ENCODE measurements at places on chromosomes 13 and 19.
A peak's percentile ranks its signal among the peaks of the same experiment; 100 is the strongest.

DNA sequence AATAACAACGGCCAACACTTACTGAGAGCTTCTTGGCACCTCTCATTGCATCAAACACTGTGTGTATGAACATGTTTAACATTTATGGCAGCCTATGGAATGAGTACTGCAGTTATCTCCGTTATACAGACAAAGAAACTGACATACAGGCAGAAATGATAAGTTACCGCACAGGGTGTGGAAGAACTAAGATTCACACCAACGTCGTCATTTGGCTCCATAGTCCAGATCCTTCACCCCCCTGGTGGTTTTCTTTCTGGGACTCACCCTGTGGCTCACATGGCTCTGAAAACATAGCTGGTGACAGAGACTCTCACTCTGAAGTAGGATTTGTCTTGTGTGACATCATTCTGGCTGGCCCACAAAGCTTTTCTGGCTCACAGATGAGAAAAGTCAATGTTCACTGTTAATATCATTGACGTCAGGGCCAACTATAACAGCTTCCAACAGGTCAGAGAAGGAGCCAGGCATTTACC, 230.1 kb downstream of the DLEU7 start:
- DNase-seq: no peak

DNA sequence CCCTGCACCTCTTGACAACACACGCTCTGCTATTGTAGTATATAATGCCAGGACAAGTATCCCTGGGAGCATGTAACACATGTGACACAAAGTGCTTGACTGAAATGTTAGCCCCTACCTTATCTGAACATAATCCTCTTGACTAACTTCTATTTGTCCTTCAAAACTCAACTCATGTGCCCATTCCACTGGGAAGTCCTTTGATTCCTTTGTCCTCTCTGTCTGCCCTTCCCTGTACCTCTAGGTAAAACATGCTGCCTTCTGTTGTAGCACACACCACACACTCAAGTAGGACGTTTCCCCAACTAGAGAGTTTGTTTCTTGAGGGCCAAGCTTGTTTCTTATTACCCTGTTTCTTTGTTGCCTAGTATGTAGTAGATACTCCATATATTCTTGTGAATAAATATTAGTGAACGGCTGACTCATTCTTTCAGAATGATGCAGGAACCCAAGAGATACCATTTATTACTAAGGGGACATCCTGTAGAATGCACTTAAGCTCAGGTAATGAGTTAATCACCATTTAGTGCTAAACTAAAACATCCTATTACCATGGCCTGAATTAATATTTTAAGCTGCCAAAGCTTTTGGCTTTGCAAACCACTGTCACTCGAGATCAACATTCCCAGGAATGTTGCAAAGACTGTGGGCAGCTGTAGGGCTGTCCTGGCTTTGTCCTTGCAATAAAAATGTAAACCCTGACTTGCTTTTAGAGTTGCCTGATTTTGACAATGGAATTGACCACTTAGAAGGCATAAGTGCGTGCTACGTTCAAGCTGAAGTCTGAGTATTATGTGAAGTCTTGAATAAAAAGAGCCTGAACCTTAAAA, 313.4 kb downstream of the COG6 start:
- no peak for DNase-seq

GRCh38 chr13:48532256-48532505, 699 bp downstream of the RCBTB2 start:
- DNase-seq: no peak

DNA sequence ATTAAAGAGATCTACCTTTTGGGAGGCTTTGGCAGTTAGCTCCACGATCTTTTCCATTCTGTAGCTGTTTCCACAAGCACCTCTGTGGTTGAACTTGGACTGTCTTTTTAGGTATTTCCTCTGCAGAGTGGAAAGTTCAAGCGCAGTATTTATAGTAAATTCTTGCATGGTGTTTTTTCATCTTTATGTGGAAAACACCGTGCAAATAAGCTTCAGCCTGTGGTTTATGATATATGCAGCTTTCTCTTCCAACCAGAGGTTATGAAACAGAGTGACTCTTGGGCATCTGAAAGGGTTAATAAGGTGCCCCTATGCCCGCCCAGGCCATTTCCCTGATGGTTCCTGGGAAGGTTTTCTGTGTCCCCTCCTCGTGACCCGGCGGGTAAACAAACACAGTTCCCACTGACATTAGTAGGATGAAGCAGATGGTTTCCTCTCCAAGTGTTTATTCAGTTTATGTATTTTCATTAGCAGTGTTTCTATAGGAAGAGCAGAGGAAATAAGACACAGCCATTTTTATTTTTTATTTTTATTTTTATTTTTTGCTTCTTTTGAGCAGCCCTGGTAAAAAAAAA, 39.7 kb upstream of the RNF113B start:
- DNase-seq: peak; percentile 5

- DNase-seq: peak; percentile 10
Observed at GRCh38 chr19:38975214-38975860, at the start of gene FBXO17. Gene FBXO17 (minus strand): TSS chr19:38975742. CDS start chr19:38950319, 25,423 bp downstream.

DNA sequence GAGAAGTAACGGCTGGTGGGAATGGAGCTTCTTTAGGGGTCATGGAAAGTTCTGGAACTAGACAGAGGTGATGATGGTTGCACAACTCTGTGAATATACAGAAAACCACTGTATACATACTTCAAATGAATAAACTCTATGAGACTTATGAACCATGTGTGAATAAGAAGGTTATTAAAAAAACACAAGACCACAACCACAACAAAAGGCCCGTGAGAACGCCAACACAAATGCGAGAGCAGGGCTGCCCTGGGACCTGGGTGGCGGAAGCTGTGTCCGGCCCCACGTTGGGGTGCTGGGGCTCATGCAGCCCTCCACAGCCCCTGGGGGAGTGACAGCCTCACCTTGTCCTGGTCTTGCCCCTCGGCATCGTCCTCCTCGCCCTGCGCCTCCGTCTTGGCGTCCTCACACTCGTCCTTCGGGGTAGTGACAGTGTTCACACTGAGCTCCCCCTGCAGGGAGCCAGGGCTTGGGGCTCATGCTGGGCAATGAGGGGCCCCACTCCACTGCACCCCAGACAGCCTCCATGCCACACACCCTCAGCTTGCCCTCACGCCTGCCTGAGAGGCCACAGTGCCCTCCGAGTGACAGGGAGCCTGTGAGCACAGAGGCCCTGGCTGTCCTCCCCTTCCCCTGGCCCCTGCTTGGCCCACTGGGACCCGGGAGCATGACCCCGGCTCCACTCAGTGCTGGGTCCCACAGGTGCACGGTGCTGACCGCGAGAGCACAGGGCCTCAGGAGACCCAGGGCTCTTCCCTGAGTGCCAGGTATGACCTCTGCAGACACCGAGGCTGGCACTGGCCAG, 16.0 kb downstream of the IZUMO4 start:
- DNase-seq: no peak

DNA sequence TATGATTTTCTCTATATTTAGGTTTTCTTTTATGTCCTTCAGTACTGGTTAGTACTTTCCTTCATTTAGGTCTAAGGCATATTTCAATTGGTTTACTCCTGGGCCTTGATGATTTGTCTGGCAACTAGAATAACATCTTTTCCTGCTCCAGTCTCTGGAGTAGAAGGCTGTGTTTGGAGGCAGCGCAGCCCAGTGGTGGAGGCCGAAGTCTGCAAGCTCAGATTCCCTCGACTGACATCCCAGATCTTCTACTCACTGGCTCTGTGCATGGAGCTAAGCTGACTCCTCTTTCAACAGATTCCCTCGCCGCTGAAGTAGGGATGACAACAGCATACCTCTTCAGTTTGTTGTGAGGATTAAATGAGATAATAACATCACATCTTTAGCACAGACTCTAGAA, 141.0 kb downstream of the RAP2A start:
- DNase-seq: peak; percentile 42

GRCh38 chr19:47433121-47433520, 13.8 kb upstream of the MEIS3 start:
- DNase-seq: no peak

DNA sequence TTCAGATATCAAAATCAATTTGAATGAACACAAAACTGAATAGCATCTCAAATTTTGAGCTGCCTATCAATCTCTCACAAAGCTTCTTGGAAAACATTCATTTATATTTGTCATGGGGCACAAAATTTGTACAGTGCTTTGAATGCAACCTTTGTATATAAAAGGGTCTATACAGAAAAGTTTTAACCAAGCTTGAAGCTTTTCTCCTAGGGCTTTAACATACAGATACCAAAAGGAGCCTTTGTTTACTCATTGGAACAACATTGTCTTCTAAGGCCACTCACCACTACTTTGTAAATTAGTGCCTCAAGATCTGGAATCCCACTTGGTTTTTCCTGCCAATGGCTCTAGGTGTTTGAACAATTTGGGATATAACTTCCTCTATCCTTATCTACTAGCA, 21.2 kb downstream of the LNX2 start:
- DNase-seq: no peak

- no peak for DNase-seq
Observed at GRCh38 chr19:1171755-1172352, 2.2 kb downstream of the SBNO2 start.

- no peak for DNase-seq
Observed at GRCh38 chr13:99384468-99384867, 77.3 kb upstream of the GPR183 start.

DNA sequence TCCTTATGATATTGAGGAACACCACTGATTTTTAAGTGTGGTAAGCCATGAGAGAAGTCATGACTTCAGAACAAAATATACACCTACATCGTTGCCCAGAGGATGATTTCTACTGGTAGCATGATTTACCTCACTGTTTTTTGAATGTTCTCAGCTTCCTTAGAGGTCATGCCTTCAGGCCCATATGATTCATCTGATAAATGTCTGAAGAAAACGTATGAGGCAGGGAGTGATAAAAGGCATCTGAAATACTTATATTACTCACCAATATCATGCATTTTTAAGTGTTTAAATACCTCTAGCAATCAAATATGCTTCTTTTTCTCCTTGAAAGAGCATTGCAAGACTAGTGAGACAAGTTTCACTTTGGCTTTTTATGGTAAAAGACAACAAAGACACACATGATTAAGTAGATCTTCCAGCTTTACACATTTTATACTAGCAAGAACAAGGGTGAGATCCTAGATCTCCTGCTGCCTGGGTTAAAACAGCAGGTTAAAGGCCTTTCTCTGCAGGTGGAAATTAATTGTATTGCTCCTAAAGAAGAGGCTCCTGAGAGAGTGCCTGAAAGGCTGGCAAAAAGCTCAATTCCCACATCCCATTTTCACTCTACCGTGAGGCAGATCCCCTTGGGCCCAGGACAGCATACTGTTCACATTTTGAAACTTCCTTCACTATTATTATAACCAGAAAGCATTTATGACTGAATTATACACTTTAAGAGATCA, 432.4 kb downstream of the SLITRK1 start:
- DNase-seq: no peak

GRCh38 chr19:10235003-10235402, 3.9 kb upstream of the S1PR2 start:
- no peak for DNase-seq

DNA sequence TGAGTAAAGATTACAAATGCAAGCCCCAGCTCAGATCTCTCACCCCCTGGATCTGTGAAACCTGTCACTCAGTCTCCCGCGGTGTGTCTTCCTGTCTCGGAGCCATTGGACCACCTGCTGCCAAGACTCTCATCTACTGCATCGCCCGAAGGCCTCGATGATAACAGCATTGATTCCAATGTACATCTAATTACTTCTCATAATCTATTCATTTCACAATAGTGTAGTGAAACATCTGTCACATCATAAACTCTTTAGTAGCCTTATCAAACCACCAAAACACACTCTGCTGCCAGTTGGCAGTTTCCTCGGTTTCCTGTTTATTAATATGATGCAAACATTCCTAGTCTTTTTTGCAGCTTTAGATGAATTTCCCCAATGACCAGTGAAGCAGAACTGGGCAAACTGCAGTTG, 220.3 kb downstream of the POU4F1 start:
- no peak for DNase-seq

DNA sequence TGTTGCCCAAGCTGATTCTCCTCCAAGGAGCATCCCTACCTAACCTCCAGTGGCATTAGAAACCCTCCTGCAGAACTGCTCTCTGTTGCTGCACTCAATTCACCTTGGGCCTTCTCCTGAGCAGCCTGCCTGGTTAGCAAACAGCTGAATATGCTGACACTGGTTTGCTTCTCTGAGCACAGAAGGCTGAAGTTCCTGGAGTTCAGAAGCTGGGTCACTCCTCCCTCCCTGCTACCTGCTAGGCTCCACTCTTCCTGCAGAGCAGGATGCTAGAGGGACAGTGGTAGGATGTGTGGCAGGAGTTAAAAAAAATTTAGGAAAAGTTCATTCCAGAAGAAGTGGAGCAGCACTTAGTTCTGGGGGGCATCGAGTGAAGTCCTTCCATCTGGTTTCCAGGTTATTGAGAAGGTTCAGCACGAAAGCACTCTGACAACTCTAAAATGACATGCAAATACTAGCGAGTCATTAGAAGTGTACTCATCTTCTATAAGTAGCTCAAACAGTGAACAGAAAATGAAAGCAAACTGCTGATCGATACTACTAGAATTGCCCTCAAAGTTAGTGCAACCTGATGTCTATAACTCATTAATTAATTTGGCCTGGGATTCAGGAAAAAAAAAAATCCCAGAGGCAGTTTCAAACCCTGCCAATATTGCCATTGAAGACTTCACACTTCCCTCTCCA, 293.7 kb downstream of the POU4F1 start:
- no peak for DNase-seq

GRCh38 chr13:79267560-79267959, 138.5 kb downstream of the RBM26 start:
- DNase-seq: no peak

DNA sequence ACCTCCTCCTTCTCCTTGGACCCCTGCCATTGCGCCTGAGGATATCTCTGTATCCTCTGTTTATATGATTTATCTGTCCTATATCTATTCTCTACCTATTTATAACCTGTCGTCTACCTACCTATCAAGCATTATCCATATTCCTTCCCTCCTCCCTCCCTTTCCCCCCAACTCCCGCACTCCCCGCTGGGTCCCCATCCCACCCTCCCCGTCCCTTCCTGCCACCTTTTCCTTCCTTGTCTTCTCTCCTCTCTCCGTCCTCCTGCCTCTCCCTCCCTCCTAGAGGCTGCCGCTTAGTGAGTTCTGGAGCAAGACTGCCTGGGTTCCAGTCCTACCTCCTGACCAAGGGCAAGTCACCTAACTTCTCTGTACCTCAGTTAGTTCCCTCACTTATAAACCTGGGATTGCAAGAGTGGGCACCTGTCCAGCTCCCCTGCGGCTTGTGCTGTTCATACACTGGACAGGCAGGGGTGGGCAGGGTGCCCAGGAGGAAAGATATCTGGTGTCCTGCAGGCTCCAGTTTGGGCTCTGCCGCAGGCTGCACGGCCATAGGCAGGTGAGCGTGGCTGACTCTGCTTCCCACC, 16.1 kb downstream of the TTYH1 start:
- DNase-seq: no peak

GRCh38 chr13:87554045-87554444, 117.1 kb upstream of the SLITRK5 start:
- DNase-seq: no peak

DNA sequence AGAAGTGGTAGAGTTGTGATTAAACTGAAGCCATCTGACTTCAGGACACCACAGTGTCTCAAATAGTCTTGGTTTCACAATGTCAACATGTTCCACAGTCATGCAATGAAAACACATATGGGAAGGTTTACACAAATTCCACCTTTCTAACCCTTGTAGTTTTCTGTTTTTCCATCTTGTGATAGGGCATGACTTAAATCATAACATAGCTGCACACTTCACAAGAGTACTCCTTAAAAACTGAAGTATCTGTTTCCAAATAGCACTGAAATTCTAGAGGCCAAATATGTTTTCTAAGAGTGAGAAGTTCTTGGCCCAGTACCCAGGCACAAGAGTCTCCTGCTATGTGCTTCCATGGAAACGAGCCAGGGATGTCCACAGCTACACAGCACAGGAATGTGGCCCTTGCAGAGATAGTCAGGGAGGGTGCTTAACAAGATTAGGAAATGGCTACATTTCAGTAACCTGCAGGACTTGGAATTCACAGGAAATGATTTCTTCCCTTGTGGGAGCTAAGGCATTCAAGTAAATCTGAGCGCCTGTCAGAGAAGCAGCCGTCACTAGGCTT, 269.1 kb downstream of the NDFIP2 start:
- DNase-seq: peak; percentile 9
